B cell (primary cell): ENCODE measurements at places on chromosomes 4 and X.

DNA sequence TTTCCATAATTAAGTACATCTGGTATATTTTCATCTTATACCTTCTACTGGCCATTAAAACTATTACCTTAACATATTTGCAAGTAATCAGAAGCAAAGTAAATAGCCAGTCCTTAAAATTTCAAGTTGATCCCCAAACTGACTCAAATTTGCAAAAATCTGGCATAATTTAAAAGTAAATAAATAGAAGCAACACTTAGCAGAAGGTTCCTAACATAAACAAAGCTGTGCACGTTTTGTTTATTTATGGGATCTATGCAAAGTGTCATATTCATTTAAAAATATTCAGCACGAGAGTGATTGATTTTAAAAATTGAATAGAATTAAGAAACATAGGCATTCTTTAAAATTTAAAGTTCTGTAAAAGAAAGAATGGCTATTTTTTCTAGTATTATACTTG is 9.8 kb upstream of the CXXC4 start:
- H3K4me1 ChIP-seq = no peaks in the 10 kb centered on the region
- no peak for DNase-seq
- no peaks in the 10 kb centered on the region for H3K27me3 ChIP-seq
- H3K4me3 ChIP-seq = no peak overlapping the region
- no peaks in the 10 kb centered on the region for H3K36me3 ChIP-seq
- H3K27ac ChIP-seq = no peak overlapping the region

DNA sequence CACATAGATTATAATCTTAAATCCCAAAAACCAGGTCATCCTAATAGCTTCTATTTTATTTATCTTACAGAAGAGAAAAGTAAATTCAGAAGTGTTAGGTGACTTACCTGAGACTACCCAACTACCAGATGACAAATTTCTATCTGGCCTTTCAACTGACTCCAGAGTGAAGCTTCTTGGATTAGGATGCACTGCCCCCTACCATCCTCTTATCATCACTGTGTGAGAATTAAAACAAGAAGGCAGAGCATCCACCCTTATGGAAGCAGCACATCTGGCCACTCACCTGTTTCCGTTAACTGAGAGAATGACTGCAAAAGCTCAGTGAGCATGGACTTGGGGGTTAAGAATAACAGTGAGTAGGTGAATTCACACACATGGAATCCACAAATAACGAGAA is 502.6 kb upstream of the TECRL start:
- H3K27ac ChIP-seq = no peak overlapping the region
- DNase-seq = no peak
- H3K36me3 ChIP-seq = no peaks in the 10 kb centered on the region

- no peak overlapping the region for H3K27ac ChIP-seq
- no peaks in the 10 kb centered on the region for H3K4me1 ChIP-seq
- no peaks in the 10 kb centered on the region for H3K36me3 ChIP-seq
- DNase-seq = no peak
- H3K27me3 ChIP-seq = no peaks in the 10 kb centered on the region
- no peak overlapping the region for H3K4me3 ChIP-seq
These were observed 165.0 kb downstream of the AMELX start for GRCh38 chrX:11458170-11458569.

DNA sequence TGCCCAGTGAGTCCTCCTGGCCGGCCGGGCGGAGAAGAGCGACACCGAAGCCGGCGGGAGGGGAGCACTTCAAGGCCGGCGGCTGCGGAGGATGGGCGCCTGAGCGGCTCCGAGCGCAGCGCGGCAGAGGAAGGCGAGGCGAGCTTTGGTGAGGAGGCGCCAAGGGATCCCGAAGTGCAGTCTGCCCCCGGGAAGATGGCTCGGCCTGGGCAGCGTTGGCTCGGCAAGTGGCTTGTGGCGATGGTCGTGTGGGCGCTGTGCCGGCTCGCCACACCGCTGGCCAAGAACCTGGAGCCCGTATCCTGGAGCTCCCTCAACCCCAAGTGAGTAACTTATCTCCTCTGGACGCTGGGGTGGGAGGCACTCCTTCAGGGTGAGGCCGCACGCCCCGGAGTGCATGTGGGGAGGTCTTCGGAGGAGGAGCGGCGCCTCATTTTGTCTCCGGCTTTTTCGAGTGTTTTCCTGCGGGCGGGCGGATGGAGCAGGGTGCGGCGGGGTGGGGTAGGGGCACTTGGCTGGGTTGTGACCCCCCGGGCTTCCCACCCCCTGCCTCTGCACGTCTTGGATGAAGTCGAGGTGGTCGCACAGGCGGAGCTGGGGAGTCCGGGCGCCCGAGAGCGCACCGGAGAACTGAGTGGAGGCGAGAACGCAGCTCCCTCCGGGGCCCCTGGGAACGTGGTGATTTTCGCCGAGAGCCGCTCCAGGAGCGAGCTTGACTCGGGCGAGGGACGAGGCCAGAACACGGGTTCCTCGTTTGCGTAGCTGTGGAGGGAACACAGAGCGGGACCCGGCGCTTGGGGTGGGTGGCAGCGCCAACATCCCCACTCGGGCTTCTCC is 979 bp downstream of the EFNB1 start:
- H3K4me1 ChIP-seq = peaks cover 34% of the 10 kb centered on the region
- no peaks in the 10 kb centered on the region for H3K36me3 ChIP-seq
- H3K27me3 ChIP-seq = no peaks in the 10 kb centered on the region
- no peak overlapping the region for H3K27ac ChIP-seq

- peak overlapping the region; percentile 48 for H3K4me3 ChIP-seq
- H3K4me1 ChIP-seq = peaks cover 13% of the 10 kb centered on the region
- no peaks in the 10 kb centered on the region for H3K27me3 ChIP-seq
- H3K36me3 ChIP-seq = no peaks in the 10 kb centered on the region
These were observed 14.5 kb downstream of the SLC25A5 start for GRCh38 chrX:119482481-119483480.
